ENCODE measurements at places on chromosomes 12 and 14. TPM values are rescaled to one million over a fixed set of nuclear protein-coding genes. Genes with fewer than 3 reads are reported as not detected.

The SSTR1 gene
- polyA plus RNA-seq: 1.0 TPM

The AMHR2 gene
- polyA plus RNA-seq: not detected

The NPAS3 gene
- polyA plus RNA-seq: not detected

The NGB gene
- polyA plus RNA-seq: not detected

The LRRC23 gene
- polyA plus RNA-seq: 10.4 TPM

The IRAK3 gene
- polyA plus RNA-seq: 3.4 TPM

The CLEC4C gene
- not detected for polyA plus RNA-seq

The KRT79 gene
- not detected for polyA plus RNA-seq

The SLC6A15 gene
- 1.4 TPM for polyA plus RNA-seq

The WSCD2 gene
- not detected for polyA plus RNA-seq

The CBLN3 gene
- 2.3 TPM for polyA plus RNA-seq

The SLC39A5 gene
- not detected for polyA plus RNA-seq

The SERPINA1 gene
- polyA plus RNA-seq: 1.9 TPM

The FAM186B gene
- polyA plus RNA-seq: 0.07 TPM

The EML1 gene
- 37.7 TPM for polyA plus RNA-seq

The TMEM253 gene
- polyA plus RNA-seq: 0.21 TPM

The ESRRB gene
- polyA plus RNA-seq: not detected

The DERA gene
- 44.3 TPM for polyA plus RNA-seq

The LIN7A gene
- polyA plus RNA-seq: 10.4 TPM

The GPRC5D gene
- polyA plus RNA-seq: not detected

The NFE2 gene
- polyA plus RNA-seq: 0.37 TPM

The DHH gene
- polyA plus RNA-seq: not detected

The ADAM21 gene
- polyA plus RNA-seq: 0.26 TPM

The ZDHHC22 gene
- polyA plus RNA-seq: not detected

The FOXG1 gene
- not detected for polyA plus RNA-seq

The PABPN1 gene
- polyA plus RNA-seq: 182 TPM

The TAS2R9 gene
- not detected for polyA plus RNA-seq

The RNASE1 gene
- polyA plus RNA-seq: not detected

The ACOT6 gene
- not detected for polyA plus RNA-seq

The OASL gene
- polyA plus RNA-seq: 0.05 TPM

The ABCC9 gene
- polyA plus RNA-seq: 2.0 TPM

The ADIPOR2 gene
- 37.9 TPM for polyA plus RNA-seq

The DYNLL1 gene
- polyA plus RNA-seq: 720 TPM

The CLEC9A gene
- not detected for polyA plus RNA-seq

The KCNC2 gene
- not detected for polyA plus RNA-seq

The SIRT4 gene
- 1.4 TPM for polyA plus RNA-seq

The LHX5 gene
- polyA plus RNA-seq: not detected

The SLC38A4 gene
- 7.5 TPM for polyA plus RNA-seq

The DLK1 gene
- 0.12 TPM for polyA plus RNA-seq

The LRRK2 gene
- polyA plus RNA-seq: 2.6 TPM

The CHMP4A gene
- 55.7 TPM for polyA plus RNA-seq

The CLEC6A gene
- polyA plus RNA-seq: not detected

The KCNH3 gene
- 0.01 TPM for polyA plus RNA-seq

The SERPINA3 gene
- polyA plus RNA-seq: 2.4 TPM

The ENDOU gene
- polyA plus RNA-seq: 0.10 TPM

The TTC9 gene
- 0.04 TPM for polyA plus RNA-seq

The SNRPF gene
- polyA plus RNA-seq: 12.7 TPM

The PPP1R12A gene
- polyA plus RNA-seq: 107 TPM

The CYP27B1 gene
- polyA plus RNA-seq: 0.22 TPM

The SDR39U1 gene
- 24.9 TPM for polyA plus RNA-seq

Data from AG04450 (cell line).